ENCODE measurements at places on chromosomes 12 and 14.

GRCh38 chr14:64549791-64550620, at the start of gene PPP1R36:
Gene PPP1R36, plus strand, starts transcription at chr14:64549961. Its CDS starts 37 bp downstream, at chr14:64549998.
- no peak for DNase-seq

DNA sequence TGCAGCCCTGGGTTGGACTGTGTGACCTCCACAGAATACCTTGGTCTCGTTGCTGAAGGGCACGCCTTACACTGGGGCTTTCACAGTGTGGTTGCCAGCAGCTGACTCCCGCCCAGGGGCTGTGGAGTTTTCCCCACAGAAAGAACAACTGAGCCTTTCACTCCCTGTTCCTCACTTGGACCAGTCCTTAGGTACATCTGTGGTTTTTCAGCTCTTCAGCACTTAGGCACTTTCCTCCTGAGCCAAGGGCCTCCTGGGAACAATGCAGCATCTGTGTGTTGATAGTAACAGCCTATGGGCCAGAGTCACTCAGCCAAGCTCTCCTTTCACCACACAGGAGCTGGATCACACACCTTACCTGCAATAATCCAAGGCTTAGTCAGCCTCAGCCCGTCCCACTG, 25.0 kb downstream of the ERP27 start:
- no peak for DNase-seq

- no peak for DNase-seq
Observed at GRCh38 chr14:81341781-81342180, 58.3 kb downstream of the STON2 start.

DNA sequence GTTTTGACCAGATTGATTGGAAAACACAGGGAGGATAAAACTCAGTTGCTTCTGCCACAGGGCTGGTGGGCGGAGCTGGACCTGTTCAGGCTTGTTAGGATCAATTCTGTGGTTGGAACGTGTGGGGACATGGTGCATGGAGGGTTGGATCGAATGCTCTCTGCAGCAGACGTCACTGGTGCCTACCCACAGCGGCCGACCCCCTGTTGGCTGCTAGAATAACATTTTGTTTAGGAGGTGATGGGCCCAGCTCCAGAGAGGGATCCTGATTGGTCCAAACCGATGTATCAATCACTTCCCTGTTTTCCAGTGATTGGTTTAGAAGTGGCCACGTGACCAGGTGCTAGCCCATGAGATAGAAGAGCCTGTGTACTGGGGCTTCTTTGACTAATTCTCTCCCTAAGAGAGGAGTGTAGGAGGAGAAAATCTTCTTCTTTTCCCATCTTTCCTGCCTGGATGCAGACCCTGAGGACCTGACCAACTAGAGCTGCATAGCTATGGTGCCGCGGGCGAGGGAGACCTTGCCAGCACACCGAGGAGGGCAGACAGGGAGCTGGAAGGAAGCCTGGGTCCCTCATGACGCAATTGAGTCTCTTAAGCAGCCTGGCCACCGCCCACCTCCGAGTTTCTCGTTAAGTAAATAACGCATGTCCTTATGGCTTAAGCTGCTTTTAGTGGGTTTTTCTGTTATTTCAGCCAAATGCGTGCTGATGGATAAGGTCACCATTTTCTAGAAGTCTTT, 163.5 kb downstream of the AACS start:
- no peak for DNase-seq

DNA sequence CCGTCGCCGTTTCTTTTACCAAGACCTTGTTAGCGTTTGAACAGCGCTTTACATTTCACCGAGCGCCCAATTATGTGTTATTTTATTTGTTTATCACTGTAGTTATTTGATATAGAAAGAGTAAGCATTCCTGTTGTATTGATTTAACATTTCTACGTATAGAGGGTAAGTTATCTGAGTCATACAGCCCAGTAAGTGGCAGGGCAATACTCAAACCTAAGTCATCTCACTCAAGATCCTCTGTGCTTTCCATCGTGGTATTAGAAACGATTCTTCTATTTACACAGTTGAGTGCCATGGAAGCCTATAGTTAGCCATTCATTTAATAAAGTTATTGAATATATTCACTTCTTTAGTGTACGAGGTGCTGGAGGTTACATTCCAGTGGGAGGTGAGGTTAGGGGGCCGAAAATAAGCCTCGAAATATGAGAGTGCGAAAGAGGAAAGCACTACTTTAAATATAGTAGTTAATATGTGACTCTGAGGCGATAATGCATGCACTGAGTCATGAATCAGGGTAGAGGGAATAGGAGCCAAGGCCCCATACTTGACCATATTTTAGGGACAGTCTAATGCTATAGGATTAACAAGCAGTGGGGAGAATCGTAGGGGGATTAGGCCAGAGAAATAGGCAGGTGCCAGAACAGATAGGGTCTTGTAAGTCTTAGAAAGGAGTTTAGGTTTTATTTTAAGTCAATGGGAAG, 629 bp downstream of the RAD51AP1 start:
- DNase-seq, result no peak

- no peak for DNase-seq
Observed at GRCh38 chr14:96464136-96464535, 38.0 kb upstream of the PAPOLA start.

DNA sequence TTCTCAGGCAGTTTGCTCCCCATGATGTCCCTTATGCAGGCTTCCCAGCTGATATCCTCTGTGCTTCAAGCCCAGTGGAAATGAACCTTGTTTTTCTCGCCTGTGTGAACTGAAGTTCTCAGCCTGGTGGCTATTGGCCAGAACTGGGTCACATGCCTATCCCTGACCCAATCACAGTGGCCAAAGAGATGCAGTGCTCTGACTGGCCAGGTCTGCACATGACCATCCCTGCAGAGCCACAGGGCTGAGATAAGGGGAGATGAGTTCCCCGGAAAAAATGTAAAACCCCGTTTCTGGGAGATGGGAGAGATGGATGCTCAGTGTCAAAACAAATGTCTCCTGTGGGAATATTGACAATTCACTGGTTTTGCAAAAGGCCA, 34.7 kb upstream of the FZD10 start:
- DNase-seq, result no peak

GRCh38 chr12:130552483-130552996, 163.6 kb downstream of the RIMBP2 start:
- no peak for DNase-seq

- DNase-seq, result no peak
Observed at GRCh38 chr12:121961195-121961879, 42.9 kb downstream of the CFAP251 start.

- no peak for DNase-seq
Observed at GRCh38 chr12:54393743-54394142, 9.2 kb upstream of the ZNF385A start.

Data from stimulated activated CD8-positive, alpha-beta memory T cell treated with anti-CD3 and anti-CD28 coated beads, Interleukin-4, amount 100 ng/mL, for 1 hour (primary cell).